Sciatic nerve (tissue), 2 donors: ENCODE measurements at places on chromosomes 3 and 15.

DNA sequence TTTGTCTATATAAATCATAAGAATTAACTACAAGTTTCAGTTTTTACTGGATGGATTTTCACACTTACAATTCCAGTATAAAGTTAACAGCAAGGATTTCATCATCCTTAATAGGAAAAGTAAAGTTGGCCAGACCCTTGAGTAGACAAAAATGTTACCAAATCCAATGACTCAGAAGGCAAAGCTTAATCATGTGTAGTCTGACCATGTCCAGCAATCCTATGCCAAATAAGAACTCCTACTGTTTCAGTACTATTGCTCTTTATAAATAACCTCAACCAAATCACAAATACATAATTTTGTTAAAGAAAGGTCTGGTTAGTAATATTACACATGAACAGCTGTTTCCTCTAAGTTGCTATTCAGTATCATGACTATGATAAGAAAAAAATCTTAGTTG lies 35.0 kb downstream of the PLOD2 start:
- no peak for DNase-seq

GRCh38 chr3:37392957-37393356 lies 218.6 kb upstream of the LRRFIP2 start:
- no peak for DNase-seq

DNA sequence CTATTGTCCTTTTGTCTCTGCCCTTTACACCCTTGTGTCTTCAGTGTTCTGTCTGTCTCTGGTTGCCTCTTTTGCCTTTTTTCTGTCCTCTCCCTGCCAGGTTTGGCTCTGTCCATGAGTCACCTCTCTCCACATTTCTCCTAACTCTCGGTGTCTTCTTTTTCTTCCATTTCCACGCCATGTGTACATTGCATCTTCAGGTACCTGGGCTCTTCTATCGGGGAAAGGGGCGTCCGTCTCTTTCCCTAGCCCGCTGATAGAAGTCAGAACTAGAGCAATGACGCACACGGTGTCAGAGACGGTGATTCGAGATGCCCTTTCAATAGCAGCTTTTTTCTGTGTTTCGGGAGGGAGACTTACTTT lies 641 bp downstream of the OPA1 start:
- DNase-seq, result no peak

- DNase-seq, result no peak
These were observed 64.4 kb upstream of the IGF1R start for GRCh38 chr15:98583771-98584430.

- no peak for DNase-seq
These were observed 423.0 kb downstream of the ZBBX start for GRCh38 chr3:166957121-166957520.
